ENCODE measurements at places on chromosomes 6 and 20.

DNA sequence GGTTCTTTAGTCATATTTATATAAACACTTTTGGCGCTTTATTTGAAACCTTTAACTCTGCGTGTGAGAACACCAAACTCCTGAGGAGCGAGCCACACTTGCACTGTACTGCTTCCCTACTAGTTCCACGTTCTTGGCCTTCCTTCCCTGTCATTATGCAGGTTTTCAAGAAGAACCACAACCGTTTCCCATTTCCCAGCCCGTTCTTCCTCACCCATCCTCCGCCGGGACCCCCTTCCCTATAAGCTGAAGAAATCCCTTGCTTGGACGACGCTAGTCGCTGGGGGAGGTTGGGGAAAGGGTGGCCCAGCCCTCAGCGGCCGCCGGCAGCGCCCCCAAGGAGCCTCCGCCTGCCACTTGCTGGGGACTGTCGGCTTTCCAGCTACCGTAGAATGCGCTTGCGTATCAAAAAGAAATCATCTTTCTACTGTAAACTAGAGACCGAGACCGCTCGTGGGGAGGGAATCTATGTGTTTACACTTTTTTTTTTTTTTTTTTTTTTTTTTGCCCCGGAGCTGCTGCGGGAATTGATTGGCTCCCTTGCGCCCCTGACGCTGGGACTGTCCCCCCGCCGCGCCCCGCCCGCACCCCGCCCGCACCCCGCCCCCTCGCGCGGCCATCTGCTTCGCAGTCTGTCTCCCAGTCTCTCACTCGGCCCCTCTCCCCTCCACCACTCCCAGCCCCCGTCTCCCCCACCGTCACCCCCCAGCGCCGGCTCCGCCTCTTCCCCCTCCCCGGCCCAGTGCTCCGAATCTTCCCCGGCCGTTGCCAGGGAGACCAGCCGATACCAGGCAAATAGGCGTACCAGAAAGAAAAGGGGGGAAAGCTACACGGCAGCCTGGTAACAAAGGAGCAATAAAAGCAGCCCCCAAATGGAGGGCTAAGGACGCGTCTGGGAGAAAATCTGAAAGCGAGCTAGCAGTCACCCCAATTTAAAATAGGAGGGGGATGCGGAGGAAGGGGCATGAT, 2.3 kb upstream of the MARCKS start:
- DNase-seq, result no peak

GRCh38 chr6:45477790-45478189, 100.1 kb upstream of the SUPT3H start:
- no peak for DNase-seq

DNA sequence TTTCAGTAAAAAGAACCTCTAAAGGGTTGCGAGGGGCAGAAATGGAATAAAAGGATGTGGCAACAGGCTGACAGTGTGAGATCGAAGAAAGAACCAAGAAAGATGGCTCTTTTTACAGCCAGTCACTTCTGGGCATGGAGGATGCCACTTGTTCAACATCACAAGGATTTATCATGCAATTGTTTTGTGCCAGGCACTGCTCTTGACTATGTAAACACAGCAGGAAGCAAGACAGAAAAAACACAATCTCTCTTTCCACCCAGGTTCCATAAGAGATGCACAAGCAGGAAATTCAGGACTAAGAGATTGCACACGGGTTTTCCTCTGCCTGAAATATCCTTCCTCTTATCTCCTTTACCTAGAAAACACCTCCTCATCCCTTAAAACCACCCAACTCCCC, 38.0 kb downstream of the FOXA2 start:
- no peak for DNase-seq

DNA sequence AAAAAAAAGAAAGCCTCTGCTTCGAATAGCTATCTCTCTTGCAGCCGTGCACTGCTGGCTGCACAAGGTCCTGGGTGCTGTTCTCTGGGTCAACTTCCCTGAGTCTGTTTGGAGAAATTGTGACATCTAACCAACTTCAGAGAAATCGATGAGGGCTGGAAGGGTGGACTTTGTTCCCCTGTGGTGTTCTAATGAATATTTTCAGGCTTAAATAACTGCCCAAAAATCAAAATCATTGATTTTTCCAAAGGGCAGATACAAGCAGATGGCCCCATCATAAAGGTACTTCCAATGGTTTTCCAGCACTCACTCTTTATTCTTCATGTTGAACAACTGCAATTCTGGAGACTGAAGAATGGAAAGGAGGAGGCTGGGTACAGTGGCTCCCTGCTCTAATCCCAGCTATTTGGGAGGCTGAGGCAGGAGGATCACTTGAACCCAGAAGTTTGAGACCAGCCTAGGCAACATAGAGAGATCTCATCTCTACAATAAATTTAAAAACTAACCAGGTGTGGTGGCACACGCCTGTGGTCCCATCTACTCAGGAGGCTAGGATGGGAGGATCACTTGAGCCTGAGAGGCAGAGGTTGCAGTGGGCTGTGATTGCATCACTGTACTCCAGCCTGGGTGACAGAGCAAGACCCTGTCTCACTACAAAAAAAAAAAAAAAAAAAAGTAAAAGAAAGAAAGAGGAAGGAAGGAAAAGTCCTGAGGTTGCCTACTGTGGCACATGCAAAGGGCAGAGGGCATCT, 59.1 kb downstream of the FOXA2 start:
- no peak for DNase-seq

DNA sequence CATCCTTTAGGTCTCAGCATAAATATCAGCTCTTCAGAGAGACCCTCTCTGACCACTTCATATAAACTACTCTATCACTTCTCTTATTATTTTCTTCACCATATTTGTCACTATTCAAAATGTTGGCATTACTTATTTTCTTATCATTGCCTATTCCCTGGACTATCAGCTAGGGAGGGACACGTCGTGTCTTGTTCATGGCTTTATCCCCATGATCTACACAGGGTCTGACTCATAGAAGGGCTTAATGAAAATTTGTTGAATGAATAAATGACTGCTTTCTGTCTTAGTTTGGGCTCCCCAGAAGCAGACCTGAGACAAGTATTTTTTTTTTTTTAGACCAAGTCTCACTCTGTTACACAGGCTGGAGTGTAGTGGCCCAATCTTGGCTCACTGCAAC, 3.0 kb upstream of the CDK5RAP1 start:
- no peak for DNase-seq

- no peak for DNase-seq
Observed at GRCh38 chr6:1383729-1384548, 5.4 kb upstream of the FOXF2 start.

GRCh38 chr6:47308198-47308517, 1.5 kb downstream of the TNFRSF21 start:
- no peak for DNase-seq

GRCh38 chr6:43853066-43853650, 83.1 kb downstream of the VEGFA start:
- DNase-seq, result no peak

DNA sequence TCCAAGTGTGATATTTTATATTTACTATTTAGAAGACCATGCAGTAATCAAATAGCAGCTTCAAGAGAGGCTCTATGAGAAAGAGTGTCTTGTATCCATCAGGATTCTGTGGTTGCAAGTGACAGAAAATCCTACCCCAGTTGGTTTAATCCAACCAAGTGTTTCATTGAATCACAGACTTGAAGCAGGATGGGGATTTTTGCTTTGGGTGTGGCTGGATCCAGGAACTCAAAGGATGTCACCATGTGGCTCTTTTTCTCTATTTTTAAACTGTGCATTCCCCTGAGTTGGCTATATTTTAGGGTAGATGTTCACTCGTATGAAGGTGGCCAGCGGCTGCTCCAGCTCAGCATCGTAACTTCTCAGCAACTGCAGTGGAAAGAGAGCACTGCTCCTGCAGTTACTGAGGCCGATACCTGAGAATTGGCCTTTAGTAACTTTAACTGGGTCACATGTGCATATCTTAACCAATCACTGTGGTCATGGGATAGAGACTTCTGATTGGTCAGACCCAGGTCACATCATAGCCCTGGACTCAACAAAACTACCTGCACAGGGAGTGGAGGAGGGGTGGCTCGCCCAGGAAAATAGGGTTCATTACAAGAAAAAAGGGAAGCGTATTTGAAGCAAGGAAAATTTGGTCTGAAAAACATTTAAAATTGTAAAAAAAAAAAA, 396.1 kb upstream of the SULF2 start:
- no peak for DNase-seq
